ENCODE measurements at places on chromosomes 5 and 9.

DNA sequence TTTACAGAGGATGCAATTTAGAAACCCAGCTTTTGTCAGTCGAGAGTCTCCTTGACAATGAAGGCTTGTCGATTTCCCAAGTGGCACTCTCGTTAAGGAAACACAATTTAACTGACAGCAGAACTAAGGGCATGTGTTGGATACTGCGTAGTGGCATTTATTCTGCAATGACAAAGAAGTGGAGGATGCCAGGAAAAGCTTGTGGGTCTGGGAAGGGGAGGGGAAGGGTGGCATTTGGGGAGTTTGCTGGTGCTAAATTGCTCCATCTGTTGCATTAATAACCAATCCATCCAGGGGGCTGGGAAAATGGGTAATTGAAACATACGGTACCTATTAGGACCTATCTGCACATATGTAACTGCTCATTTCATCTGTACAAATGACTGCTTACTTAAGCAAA, 190.6 kb downstream of the NSG2 start:
- no peak for DNase-seq

DNA sequence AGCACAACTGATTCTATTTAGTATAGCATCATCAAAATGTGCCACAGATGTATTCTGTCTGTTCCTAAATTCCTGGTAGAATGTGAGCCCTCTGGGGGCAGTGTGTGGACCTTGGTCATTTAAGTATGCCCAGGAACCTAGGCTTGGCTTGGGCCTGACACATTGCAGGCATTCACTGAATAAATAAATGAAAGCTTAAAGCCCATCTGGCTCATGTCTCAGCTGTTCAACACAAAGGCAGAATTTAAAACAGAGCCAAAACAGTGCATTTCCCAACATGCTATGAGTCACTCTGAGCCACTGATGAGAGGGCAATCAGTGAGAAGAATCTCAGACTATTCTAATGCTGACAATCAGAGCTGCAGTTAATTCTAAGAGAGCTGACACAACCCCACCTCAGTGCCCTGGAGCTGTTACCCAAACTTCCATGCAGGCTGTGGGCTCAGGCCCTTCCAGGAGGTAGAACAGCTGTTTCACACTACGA, 8.1 kb downstream of the FAM193B start:
- no peak for DNase-seq

DNA sequence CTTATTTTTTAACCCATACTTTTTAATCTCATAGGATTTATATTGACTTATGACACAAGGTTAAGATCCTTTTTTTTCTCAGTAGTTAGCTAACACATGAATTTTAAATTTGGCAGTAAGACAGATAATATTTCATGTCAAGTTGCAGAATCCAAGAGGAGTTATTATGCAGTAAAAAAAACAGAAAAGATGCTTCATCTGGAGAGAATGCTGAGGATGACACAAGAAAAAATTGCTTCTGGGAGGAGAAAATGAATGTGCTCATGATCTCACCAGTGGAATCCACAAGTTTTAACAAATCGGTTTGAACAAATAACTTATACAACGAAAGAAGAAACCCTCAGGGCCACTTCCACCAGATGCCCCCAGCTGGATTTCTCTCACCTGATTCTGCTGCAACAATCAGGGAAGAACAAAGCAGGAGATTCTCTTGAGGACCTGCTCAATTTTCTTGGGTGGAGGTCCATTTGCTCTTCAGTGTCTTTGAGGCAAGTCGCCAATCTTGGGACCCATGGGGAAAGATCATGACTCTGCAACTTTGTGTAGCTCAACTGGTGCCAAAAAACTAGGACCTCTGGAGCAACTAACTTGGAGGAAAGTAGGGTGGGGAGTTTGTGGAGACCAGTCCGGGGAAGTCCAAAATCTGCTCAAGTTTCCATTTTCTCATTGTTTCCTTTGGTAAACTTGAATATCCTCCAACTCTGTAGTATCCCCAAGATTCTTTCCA, 50.5 kb upstream of the TNFSF15 start:
- DNase-seq: no peak

DNA sequence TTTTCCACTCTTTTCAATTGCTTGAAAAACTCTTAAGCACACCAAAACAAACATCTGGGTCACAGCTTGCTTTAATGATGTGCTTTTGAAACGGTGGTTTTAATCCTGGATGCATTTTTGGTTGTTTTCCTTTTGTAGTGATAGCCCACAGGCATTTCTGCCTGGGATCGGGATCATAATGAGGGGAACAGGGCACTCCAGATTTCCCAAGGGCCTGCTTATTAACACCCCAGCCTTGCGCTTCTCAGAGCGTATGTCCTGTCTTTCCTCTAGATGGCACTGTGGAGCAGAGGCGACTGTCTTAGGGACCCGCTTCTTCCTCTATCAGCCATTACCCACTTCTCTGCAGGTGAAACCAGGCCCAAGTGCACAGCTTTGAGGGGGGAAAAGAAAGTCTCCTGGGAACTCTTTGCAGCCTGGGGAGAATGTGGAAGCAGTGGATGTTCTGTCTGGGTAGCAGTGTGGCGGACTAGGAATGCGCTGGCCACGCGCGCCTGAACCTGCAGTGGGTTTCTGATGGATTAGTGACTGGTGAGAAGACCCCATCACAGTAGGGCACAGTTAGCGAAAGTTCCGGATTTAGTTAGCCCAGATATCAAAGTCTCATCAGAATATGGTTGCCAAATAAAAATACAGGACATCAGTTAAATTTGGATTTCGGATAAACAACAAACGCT, 190.1 kb downstream of the GNA14 start:
- DNase-seq: peak; percentile 9

DNA sequence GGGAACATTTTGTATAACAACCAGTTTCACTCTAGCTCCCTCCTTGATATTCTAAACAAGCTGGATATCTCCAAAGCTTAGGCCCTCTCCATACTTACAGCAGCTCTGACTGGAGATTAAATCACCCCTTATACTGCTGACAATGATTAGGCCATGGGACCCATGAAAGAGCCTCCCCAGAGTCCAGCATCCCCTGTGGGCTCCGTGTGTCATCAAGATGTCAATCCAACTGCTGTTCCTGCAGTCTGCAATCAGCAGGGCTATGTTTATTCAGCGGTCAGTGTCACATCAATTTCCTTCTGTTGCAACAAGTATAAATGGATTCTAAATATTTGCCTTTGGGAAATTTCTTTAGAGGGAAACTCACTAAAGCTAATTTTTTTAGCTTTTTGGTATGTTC, 26.6 kb downstream of the PCDHAC2 start:
- DNase-seq: no peak

DNA sequence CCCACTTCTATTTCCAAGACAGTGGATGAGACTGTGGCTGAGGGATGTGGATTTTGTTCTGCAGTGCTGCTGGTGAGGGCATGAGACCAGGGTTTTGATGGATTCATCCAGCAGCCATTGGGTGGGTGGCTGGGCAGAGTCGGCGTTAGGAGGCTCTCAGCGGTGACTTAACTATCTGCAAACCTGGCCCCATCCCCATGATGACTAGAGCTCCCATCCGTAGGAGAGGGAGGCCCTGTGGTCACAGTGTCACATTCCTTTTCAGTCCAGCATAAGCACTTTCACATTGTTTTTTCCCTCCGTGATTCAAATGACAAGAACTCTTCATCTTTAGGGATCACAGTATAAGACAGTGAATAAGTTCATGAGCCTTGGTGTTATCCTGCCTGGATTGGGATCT, 60.4 kb upstream of the SPRY4 start:
- DNase-seq: no peak

- DNase-seq: no peak
Measured at GRCh38 chr9:92770360-92770995, 5.8 kb upstream of the BICD2 start.

DNA sequence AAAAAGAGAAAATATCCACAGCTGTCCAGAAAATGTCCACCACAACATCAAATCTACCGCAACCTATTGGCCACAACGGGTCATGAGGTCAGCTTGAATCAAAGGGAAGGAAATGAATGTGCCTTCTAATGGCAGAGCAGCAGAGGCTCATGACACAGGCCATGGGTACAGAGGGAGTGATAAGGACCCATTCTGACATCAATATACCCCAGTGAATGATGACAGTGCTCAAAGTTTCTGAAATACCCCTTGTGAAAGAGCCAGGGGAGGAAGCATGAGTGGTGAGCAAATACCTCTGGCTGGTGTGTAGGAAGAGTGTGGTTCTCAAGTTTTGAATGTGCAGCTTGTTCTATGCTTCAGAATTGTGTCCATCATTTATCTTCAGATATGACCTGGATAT, 348.2 kb downstream of the IRX1 start:
- DNase-seq: no peak

GRCh38 chr9:92730897-92731296, 33.7 kb downstream of the BICD2 start:
- DNase-seq: no peak

DNA sequence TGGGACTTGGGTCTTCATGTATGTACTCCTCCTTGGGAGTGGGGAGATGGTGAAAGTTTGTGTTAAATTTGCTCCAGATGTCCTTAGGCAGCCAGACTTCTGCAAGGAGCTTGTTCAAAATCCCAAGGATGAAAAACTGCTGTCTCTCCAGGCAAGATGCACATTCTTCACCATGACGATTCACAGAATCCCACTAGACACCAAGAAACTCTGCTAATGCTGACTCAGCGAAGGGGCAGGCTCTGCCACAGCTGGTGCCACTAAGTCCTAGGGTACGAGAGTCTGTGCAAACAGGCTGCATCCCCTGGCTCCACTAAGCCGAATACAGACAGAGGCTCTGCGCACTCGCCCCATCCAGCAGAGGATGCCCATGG, 71.1 kb downstream of the OLFM1 start:
- DNase-seq: no peak

DNA sequence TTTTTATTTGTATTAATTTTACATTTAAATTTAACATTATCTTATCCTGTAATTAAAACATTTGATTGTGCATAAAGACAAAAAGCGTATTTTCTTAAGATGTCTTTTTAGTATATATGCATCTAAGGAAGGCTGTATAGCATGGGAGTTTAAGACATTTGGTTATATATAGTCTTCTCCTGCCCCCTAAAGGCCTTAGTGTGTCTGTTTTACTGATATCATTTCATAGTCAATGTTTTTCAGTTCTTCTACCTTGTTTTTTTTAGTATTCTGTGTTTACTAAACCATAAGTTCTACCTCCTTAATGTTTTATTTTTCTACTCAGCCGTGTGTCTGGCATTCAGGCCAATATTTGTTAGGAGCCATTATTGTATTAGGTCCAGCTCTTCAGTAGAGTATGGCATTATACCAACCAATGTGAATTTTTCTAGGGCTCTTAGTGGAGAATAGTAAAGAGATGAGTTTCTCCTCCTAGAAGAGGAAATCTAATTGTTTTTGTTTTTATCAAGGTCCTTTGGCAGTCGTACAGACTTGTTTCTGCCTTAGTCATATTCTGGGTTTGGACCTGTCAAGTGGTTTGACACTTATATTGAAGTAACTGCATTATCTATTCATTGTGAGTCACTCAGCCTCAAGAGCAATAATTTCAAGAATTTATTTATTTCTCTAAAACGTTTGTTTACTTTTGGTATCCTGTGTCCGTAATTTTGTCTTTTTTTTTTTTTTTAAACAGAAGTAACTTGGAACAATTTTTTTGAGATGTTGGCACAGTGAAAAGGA, 74.8 kb downstream of the SLF1 start:
- no peak for DNase-seq

GRCh38 chr5:44160369-44160768, 228.9 kb downstream of the FGF10 start:
- DNase-seq: no peak

DNA sequence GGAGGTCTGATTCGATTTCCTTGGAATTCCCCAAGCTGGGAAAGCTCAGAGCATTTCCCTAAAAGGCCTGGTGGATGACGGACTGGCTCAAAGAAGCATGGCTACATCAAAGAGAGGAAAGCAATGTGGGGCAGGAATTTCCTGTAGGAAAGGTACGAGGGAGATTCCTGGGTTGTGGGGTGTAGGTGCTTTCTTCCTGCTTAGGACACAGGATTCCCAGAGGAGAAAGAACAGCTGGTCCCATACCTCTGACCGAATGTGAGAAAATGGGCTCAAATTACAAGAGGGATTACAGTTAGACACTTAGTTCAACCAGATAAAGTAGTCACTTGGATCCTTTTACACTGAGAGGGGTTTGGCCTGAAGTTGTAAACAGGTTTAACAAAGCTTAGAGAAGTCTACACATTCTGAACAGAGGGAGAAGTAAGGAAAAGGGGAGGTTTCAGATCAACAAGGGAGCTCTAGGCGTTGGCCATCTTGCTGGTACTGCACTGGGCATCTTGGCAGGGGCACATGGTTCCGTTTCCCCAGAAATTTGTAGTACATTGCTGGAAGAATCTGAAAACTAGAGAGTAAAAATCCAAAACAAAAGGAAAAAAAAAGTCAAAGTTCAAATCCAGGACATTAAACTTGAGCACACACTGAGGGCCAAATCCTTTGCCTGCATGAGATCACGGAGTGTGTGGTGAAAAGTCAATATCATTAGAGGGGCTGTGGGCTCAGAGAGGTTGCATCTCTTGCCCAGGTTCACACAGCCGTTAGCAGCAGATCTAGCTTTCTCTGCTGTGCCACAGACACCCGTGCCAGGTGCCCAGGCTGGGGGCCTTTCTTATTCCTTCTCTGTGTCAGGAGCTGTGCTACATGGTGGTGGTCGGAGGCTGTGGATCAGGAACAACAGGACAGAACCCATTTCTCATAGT, 171.3 kb downstream of the RGS3 start:
- no peak for DNase-seq

GRCh38 chr5:76960004-76960625, 7.3 kb downstream of the CRHBP start:
- no peak for DNase-seq

- DNase-seq: no peak
Measured at GRCh38 chr5:55853818-55854217, 2.7 kb downstream of the IL31RA start.

DNA sequence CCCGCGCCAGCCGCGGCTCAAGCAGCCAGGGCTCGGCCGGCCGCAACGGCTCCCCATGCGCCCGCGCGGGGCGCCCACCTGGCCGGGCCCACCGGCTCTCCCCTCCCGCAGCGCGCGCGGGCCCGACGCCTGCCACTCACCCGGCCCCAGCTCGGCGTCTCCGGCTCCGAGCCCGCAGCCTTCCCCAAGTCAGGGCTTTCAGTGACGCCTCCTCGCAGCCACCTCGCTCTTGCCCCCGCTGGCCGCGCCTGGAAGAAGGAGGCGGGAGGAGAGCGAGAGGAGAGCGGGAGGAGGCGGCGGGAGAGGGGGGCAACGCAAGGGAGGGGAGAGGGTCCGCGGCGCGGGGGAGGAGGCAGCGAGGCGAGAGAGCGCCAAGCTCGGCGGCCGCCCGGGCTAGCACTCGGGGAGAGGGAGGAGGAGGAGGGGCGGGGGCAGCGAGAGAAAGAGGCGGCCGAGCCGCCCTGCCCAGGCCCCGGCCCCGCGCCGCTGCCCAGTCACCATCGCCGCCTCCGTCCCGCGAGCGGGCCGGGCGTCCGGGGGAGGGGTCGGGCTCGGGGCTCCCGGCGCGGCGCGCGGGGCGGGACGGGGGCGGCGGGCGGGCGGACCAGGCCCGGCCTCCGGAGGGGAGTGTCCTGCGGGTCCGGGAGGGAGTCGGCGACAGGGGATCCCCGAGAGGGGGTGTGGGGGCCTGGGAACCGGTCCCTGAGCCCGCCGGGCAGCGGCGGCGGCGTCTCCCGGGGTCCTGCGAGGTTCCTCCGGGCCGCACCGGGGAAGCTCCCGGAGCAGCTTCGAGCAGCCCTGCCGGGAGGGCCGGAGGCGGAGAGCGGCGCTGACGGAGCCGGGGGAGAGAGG, at the start of gene LHFPL2:
TSS of gene LHFPL2 (minus strand) at position 414 of the 852 bp plus-strand sequence. CDS start 138,559 bp downstream, outside the sequence.
- no peak for DNase-seq

Measured in NCI-H187 (cell line).